ENCODE measurements at places on chromosomes 2 and 18. TPM values are rescaled to one million over a fixed set of nuclear protein-coding genes. Genes with fewer than 3 reads are reported as not detected.

GRCh38 chr2:222577341-222577740 is 78.6 kb downstream of the FARSB start:
- no peaks in the 10 kb centered on the region for H3K36me3 ChIP-seq
- H3K4me1 ChIP-seq = peaks cover 9% of the 10 kb centered on the region
- no peak for DNase-seq
- no peak overlapping the region for H3K4me3 ChIP-seq

Gene MBD1
- 56.3 TPM for total RNA-seq

GRCh38 chr2:209458008-209458979 is 34.4 kb downstream of the MAP2 start:
- no peak overlapping the region for H3K27ac ChIP-seq
- DNase-seq = no peak
- H3K27me3 ChIP-seq = no peaks in the 10 kb centered on the region
- no peak overlapping the region for H3K4me3 ChIP-seq
- H3K4me1 ChIP-seq = no peaks in the 10 kb centered on the region

- DNase-seq = no peak
- no peaks in the 10 kb centered on the region for H3K36me3 ChIP-seq
- peak overlapping the region; percentile 75 for H3K27ac ChIP-seq
Observed at GRCh38 chr2:85957256-85957655, 68.5 kb upstream of the ST3GAL5 start.

- H3K27ac ChIP-seq = no peak overlapping the region
- DNase-seq = no peak
- no peaks in the 10 kb centered on the region for H3K4me1 ChIP-seq
- H3K4me3 ChIP-seq = no peak overlapping the region
Observed at GRCh38 chr2:19722531-19722971, 179.2 kb downstream of the TTC32 start.

- H3K27me3 ChIP-seq = no peaks in the 10 kb centered on the region
- no peaks in the 10 kb centered on the region for H3K4me1 ChIP-seq
- no peak for DNase-seq
Observed at GRCh38 chr18:74733598-74733997, 135.9 kb downstream of the ZNF407 start.

Gene ZC3H6
- 16.6 TPM for total RNA-seq

GRCh38 chr2:238704471-238705225 is 143.2 kb upstream of the TWIST2 start:
- DNase-seq = no peak
- H3K4me1 ChIP-seq = peaks cover 9% of the 10 kb centered on the region
- H3K4me3 ChIP-seq = no peak overlapping the region
- no peaks in the 10 kb centered on the region for H3K36me3 ChIP-seq

DNA sequence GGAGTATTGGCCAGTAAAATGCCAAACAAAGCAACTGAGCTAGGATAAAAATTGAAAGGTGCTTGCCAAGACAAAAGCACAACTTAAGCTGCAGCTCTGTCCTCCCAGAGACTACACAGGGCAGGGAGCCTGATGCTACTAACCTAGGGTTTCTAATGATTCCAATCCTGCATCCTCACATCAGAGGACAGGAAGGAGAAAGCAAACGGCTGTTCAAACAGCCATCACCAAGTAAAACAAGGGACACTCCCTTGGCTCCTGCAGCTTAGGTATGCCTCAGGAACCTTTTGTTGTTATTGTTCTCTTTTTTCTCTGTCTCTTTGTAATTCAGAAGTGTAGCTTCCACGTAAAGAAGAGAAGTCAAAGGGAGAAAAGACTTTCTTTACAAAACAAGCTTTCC is 99.5 kb downstream of the TCF4 start:
- H3K36me3 ChIP-seq = no peaks in the 10 kb centered on the region
- no peak overlapping the region for H3K27ac ChIP-seq
- H3K4me3 ChIP-seq = no peak overlapping the region
- no peaks in the 10 kb centered on the region for H3K27me3 ChIP-seq

Gene KCNG3
- 1.3 TPM for total RNA-seq

- H3K4me3 ChIP-seq = peak overlapping the region; percentile 71
- H3K36me3 ChIP-seq = no peaks in the 10 kb centered on the region
- H3K4me1 ChIP-seq = peaks cover 22% of the 10 kb centered on the region
- H3K27me3 ChIP-seq = no peaks in the 10 kb centered on the region
- H3K27ac ChIP-seq = peak overlapping the region; percentile 92
Observed at GRCh38 chr2:74391209-74391579, 11.1 kb upstream of the DCTN1 start.

DNA sequence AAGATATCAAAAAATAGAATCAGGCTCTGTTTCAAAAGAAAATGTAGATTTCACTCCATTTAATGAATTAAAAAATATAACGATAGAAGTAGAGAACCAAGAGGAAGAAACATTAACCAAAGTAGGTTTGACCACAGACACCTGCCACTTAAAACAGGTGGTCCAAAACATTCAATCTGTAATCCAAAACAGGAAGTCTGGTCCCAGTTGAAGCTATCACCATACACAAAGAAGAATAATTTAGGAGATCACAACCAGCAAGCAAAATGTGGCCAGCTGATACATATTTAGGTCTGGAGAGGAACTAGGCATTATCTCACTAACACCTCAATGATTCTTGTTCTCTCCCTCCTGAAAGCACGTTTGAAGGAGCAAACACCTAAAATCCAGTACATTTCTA is 73.1 kb downstream of the FTCDNL1 start:
- no peak overlapping the region for H3K27ac ChIP-seq
- H3K27me3 ChIP-seq = no peaks in the 10 kb centered on the region
- no peaks in the 10 kb centered on the region for H3K4me1 ChIP-seq
- H3K4me3 ChIP-seq = no peak overlapping the region
- DNase-seq = no peak
- H3K36me3 ChIP-seq = no peaks in the 10 kb centered on the region

Gene BOLL
- total RNA-seq = not detected
